ENCODE measurements at places on chromosomes 7 and 10.

DNA sequence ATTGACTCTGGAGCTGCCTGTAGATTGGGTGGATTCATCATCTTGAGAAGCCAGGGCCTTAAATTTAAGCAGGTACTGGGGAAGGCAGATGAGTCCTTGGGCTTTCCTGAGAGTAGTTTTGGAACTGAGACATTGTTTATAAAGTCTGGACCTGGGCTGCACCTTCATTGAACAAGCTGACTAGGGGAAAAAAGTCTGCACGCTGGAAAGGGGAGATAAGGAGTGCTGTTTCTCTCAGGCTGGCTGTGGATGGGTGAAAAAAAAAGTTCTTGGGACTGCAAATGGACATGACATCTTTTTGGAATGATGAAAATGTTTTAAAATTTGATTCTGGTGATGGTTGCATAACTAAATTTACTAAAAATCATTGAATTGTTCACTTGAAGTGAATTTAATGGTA, 12.0 kb downstream of the SEC24C start:
- DNase-seq = no peak

- no peak for DNase-seq
These were observed 5.8 kb upstream of the STAMBPL1 start for GRCh38 chr10:88874281-88874680.

DNA sequence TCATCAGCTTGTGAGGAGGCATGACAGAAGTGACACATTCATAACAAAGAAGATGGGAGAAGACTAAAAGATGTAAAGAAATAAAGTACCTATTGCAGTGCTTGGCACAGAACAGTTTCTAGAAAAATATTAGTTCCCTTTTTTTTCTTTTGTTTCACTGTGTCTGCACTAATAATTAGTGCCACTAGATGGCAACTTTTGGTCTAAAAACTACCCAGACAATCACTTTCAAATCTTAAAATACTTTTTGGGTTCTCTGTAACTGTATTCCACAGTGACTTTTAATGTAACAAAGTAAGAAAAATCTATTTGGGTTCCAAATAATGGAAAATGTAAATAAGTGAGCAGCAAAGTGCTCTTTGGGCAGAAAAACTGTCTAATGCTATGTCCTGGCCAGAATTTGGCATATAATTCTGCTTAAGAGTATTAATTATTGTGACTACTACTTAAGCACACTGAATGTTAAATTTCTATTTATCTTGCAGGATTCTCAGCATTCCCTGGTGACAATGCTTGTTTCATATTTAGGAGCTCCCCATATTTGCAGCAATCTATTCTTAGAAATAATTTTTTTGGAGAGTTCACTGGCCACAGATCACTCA, 134.8 kb upstream of the KIF5B start:
- DNase-seq = peak; percentile 23

DNA sequence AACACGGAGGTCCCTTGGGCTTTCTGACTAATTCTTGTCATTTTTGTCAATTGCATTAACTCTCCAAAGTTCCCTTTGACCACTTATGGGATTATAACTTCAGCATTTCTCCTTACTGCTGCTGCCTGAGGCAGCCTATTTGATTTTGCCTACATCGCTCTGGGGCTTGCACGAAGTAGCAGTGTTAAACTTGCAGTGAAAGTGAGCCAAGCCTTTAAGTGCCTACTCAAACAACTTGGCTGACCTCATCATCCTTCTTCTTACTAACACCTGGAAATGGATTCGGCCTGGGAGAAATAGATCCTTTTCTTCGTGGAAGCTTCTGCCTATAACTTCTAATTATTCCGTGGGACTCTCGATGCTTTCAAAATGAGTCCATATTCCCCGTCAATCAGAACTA, 76.6 kb downstream of the DGKB start:
- DNase-seq = no peak

DNA sequence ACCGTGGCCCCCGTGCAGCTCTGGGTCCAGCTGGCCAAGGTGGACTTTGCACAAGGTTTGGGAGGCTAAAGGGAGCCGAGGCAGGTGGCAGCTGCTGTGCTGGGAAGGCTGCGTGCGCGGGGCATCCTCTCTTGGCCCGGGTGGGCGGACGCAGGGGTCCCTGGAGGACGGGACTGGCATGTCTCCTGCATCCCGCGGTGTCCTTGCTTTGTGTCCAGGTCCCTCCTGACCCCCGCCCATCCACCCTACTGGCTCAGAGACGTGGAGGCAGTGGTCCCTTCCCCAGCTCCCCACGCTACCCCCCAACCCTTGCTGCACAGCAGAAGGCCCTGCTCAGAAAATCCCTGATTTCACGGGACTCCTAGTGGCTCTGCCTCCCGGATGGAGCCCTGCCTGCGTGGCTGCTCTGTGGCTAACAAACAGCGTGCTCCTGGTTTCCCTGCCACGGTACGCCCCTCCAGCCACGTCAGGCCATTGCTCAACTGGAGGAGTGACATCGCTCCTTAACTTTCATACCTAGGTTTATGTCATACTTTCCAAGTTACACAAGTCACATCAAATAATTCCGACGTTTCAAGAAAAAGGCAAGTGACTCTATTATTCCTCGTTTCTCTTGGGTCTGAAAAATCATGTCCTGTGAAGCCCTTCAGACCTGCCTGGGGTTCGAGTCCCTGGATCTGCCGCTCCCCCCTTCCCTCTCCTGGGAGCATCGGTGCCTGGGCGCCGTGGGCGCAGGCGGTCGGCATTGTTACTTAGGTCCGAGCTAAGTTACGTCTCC, 421.9 kb downstream of the DNAJB6 start:
- DNase-seq = no peak

- DNase-seq = no peak
These were observed 26.2 kb downstream of the CUX1 start for GRCh38 chr7:101843293-101844271.

DNA sequence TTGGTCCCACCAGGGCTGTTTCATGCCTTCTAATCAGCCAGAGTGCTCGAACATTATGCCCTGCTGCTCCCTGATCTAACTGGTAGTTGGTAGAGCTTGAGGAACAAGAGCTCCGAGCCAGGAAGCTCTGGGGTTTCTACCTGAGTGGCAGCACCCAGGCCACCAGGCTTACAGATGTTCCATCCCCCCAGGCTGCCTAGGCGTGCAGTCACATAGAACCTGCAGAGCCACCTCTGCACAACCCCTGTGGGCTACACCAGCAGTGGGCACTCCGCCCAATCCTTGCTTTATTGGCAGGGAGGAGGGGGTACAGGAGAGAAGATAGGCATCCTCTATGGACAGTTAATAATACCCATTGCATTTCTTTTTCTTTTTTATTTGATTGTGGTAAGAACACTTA, 21.8 kb downstream of the MAP3K8 start:
- no peak for DNase-seq

GRCh38 chr10:104254493-104255310, at the start of gene GSTO1:
Gene GSTO1, plus strand, starts transcription at chr10:104254892. Its CDS starts 37 bp downstream, at chr10:104254929.
- DNase-seq = no peak

GRCh38 chr7:145036604-145037405, 201.0 kb upstream of the TPK1 start:
- peak; percentile 68 for DNase-seq

GRCh38 chr10:88401671-88402347, 181.3 kb downstream of the RNLS start:
- no peak for DNase-seq

DNA sequence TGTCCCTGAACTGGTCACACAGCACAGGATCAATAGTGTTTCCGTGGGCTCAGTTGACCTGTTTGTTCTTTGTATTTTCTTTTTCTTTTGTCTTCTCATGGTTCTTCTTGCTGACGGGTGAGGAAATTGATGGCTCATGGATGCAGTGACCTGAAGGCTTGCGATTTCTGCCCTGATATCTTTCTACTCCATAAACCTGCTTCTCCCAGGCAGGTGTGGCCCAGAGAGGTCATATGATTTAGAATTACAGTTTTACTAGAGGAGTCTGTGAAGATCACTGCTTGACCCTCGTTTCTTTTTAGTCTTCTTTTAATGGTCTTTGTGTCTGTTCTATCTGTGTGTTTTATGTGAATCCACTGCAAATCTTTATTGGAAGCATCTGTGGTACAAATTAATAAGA, 195.1 kb upstream of the KLF6 start:
- no peak for DNase-seq

GRCh38 chr7:155000795-155001194, 2.1 kb downstream of the PAXIP1 start:
- no peak for DNase-seq

- no peak for DNase-seq
These were observed 632.1 kb upstream of the KCND2 start for GRCh38 chr7:119640861-119641260.

DNA sequence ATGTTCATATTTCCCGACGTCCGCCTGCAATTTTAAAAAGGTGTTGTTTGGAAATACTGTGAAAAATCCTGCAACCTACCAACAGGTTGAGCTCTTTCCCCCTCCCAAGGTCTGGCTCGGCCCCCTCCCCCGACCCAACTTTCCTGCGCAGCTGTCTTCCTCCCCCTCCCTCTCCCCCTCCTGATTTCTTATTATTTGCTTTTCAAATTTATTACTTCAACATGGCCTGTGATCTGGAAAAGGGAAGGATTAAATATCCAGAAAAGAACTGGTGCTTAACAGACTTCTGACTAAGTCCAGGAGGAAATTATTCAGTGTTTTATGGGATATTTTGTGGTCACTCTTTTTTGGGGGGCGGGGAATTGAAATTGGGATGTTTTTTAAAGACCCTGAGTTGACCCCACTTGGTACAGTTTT, 2.4 kb downstream of the ARID5B start:
- DNase-seq = peak; percentile 60

DNA sequence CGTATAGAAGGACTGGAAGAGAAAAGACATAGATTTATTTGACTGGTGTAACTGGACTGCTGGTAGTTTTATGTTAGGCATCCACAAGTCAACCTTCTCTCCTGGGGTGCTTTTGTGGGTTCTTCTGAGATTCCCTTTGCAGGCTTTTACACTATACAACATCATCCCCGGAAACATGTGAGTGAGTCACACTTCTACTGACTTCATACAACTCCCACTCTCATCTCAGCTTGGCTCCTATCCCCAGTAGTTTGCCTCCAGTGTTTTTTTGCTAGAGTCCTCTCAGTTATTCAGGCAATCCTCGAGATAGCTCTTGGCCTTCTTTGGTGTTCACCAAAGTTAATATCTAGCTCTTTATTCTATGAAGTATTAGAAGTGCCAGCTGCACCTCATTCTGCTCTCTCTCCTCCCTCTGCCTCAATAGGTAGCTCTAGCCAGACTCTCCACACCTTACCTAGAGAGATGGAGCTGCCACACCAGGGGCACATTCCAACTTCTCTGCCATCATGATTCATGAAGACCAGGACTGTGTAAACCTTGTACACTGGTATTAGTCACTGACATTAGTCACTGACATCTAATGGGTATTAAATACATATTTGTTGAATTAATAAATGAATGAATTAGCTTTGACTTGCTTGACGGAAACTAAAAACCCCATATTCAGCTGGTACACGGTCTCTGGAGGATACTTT, 281.9 kb downstream of the PPP1R3A start:
- no peak for DNase-seq

GRCh38 chr10:129161150-129161549, 305.9 kb upstream of the MGMT start:
- DNase-seq = no peak

DNA sequence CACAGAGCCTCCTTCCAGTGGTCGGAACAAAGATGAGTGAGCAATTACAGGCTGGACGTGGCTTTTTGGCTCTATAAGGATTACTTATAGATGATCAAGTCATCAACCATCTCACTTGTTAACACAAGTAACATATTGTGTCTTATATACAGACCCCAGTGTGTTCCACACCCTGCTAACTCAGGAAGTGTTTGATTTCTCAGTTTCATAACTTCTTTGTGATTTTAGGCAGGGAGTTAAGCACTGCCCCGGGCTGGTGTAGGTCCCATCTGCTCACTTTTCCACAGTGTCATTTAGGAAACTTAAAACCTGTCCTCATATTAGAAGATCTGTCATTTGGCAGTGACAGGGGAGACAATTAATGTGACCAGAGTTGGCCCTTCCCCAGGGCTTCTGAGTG, 6.2 kb downstream of the FOXI2 start:
- DNase-seq = no peak

DNA sequence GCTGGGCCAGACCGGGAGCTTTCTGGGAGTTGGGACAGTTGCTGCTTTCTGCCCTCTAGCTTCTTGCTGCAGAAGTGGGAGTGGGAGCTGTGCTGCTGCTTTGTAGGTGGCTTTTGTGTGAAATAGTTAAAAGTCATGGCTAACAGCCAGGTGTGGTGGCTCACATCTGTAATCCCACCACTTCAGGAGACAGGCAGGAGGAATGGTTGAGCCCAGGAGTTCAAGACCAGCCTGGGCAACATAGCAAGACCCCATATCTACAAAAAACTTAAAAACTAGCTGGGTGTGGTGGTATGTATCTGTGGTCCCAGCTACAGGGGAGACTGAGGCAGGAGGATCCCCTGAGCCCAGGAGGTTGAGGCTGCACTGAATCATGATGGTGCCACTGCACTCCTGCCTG, 13.7 kb downstream of the TACR2 start:
- DNase-seq = no peak

DNA sequence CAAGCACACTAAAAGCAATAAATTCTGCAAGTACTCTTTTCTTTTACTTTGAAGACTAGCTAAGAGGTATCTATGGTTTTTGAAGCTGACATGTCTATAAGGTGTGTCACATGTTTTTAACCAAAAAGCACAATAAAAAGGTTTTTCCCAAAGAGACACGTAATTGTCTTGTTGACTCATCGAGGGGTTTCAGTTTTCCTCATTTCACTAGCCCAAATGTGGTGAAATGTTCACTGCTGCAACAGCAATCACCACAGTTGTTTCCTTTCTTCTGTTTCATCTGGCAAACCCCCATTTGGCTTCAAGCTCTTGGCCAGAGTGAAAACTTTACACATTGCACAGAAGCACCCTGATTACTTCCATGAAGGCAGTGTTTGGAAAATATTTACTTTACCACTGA, 3.8 kb upstream of the HOXA4 start:
- no peak for DNase-seq

- no peak for DNase-seq
These were observed 195.8 kb upstream of the NPVF start for GRCh38 chr7:25424113-25424512.

GRCh38 chr10:100977436-100977835, 8.1 kb downstream of the SEMA4G start:
- DNase-seq = no peak

DNA sequence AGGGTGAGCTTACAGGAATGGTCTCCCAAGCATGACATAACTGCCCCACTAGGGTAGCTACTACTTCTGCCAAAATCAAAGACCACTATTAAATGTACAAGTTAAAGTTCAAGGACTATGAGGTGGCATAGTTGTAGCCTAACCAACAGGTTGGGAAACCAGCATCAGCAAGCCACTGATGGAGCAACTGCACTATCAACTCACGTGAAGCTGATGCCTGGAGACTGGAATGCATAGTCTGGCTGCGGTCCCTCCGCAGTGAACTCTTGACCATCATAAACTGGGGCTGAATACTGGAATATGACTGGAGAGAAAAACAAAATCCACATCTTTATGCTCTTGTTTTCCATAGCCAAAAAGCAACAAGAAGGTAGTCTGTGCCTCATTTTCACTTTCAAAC, 541.4 kb downstream of the DNAJB9 start:
- no peak for DNase-seq

- no peak for DNase-seq
These were observed 502.7 kb upstream of the PODXL start for GRCh38 chr7:132059141-132059540.

Data from NCI-H1105 treated with DMSO at 0.1 percent for 48 hours (cell line).